Sigmoid colon (tissue), 7 donors: ENCODE measurements at places on chromosomes 1 and 21. TPM values are rescaled to one million over a fixed set of nuclear protein-coding genes. Genes with fewer than 3 reads are reported as not detected.

DNA sequence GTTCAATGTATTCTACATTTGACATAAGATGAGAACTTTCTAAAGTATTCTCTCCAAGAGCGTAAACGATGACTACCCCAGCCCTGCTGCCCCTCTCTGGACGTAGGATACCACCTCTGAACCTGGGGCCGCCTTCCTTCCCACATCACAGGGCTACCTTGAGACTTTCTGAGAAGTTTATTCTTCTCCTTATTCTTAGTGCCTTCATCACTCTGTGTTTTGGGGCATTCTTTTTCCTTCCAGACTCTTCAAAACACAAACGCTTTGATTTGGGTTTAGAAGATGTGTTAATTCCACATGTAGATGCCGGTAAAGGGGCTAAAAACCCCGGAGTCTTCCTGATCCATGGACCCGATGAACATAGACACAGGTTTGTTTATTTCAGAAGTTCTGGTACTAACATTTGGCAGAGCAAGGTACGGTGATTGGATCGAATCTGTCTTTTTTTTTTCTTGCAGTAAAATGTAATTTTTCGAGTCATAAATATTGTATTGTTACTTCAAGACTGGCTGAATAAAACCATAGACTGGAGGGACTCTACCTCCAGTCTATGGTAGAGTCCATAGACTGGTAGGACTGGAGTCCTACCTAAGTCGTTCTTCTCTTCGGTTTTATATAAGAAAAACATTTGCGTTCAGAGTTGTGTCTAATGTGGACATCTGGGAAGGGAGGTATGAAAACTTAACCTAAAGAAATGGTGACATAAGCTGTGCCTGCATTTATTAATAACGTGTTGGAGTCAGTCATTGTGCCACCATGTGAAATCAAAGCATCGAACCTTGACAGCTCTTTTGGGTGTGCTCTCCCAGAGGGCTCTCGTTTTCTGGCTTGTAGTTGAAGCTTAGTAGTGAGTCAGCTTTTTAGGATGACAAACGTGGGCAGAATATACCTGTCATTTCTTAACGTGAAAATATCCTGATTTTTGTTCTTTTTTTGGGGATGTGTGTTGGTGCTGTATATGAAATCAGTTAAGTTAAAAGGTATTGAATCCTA, 1.2 kb downstream of the MAN1A2 start:
- H3K36me3 ChIP-seq, result no peaks in the 10 kb centered on the region
- peak overlapping the region; percentile 88 for H3K4me3 ChIP-seq
- H3K4me1 ChIP-seq, result peaks cover 49% of the 10 kb centered on the region
- no peak for DNase-seq
- H3K27me3 ChIP-seq, result no peaks in the 10 kb centered on the region

DNA sequence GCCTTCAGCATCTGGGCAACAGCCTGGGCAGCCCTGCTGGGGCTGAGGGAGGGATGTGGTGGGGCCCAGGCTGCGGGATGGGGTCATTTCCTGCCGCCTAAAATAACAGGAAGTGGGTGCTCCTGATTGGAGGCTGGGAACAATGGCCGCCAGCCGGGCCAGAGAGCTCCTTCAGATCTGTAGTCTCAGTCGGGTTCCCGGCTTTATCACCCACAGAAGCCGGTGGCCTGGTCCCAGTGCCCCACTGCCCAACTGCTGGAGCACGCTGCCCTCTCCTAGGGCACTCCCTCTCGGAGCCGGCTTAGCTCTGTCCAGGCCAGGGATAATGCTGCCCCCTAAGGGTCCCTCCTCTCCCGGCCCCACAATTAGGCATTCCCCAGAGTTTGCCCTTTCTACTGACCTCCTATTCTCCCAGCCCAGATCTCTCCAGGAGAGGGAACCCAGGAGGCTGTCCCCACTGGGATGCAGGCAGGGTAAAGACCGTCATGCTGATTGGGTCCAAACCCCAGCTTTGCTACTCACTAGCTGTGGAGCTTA, 5.1 kb downstream of the MAP7D1 start:
- peak; percentile 87 for DNase-seq
- H3K27me3 ChIP-seq, result no peaks in the 10 kb centered on the region
- peak overlapping the region; percentile 98 for H3K27ac ChIP-seq
- peak overlapping the region; percentile 44 for H3K4me3 ChIP-seq

DNA sequence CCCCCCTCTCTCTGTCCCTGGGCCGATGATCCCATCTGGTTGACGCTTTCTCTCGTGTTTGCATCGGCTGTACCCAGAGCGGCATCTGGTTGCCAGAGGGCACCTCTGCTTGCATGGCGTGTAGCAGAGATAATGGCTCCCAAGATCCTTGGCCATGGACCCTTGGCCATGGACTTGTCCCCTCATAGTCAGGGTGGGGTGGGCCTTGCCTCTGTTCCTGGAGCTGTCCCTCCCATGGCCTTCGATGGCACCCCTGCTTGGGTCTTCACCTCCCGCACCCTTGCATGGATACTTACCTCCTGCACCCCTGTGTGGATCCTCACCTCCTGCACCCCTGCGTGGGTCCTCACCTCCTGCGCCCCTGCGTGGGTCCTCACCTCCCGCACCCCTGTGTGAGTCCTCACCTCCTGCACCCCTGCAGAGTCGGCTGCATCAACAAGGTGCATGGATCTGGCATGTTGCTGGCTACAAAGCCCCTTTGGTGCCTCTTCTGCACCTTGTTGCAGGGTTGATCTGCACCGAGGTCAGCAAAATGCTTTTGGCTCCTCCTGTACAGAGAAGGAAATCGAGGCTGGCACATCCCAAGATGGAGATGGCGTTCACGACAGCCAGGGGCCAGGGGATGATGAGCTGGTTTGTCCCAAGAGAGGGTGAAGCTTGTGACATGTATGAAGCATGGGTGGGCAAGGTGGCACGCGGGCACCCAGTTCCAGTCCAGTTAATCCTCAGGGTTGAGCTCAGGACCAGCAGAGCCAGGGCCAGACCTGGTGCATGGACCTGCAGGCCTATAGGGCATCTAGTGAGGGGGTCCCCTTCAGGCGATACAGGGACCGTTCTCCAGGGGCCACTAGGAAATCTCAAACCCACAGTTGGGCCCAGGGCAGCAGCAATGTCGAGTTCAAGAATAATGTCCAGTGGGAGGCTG, 46.1 kb upstream of the C1orf174 start:
- no peak overlapping the region for H3K4me3 ChIP-seq
- DNase-seq, result no peak
- H3K36me3 ChIP-seq, result no peaks in the 10 kb centered on the region
- H3K27me3 ChIP-seq, result peaks cover under 1% of the 10 kb centered on the region
- no peak overlapping the region for H3K27ac ChIP-seq

- no peaks in the 10 kb centered on the region for H3K36me3 ChIP-seq
- H3K4me1 ChIP-seq, result no peaks in the 10 kb centered on the region
- no peak for DNase-seq
- H3K27ac ChIP-seq, result no peak overlapping the region
- H3K27me3 ChIP-seq, result no peaks in the 10 kb centered on the region
Measured at GRCh38 chr1:219427989-219428388, 184.9 kb downstream of the ZC3H11B start.

DNA sequence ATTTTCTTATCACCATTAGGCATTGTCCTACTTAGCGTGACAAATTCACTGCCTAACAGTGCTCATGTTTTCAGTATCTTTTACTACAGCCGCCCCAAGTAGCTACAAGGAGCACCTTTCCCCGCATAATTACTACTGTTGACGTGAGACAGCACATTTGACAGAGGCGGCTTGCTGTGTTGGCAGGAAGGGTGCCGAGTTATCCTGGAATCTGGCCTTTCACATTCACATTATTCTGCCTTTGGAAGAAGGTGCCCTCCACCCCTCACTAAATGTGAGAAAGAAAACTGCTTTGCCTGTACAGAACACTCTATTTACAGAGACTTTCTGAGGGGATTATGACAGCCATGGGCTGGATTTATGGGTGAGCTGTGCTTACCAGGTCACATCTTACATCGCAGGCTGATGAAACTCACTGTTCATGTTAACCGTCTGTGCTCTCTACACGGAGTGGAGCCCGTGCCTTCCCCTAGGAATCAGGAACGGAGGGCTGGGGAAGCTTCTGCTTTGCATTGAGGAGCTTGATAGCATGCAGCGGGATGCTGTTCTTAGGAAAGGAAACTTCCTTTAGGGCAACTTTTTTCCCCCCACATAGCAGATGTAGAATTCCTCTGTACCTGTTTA, 148.0 kb upstream of the ZRANB2 start:
- no peaks in the 10 kb centered on the region for H3K36me3 ChIP-seq
- no peak overlapping the region for H3K27ac ChIP-seq
- H3K4me3 ChIP-seq, result no peak overlapping the region
- H3K27me3 ChIP-seq, result no peaks in the 10 kb centered on the region

DNA sequence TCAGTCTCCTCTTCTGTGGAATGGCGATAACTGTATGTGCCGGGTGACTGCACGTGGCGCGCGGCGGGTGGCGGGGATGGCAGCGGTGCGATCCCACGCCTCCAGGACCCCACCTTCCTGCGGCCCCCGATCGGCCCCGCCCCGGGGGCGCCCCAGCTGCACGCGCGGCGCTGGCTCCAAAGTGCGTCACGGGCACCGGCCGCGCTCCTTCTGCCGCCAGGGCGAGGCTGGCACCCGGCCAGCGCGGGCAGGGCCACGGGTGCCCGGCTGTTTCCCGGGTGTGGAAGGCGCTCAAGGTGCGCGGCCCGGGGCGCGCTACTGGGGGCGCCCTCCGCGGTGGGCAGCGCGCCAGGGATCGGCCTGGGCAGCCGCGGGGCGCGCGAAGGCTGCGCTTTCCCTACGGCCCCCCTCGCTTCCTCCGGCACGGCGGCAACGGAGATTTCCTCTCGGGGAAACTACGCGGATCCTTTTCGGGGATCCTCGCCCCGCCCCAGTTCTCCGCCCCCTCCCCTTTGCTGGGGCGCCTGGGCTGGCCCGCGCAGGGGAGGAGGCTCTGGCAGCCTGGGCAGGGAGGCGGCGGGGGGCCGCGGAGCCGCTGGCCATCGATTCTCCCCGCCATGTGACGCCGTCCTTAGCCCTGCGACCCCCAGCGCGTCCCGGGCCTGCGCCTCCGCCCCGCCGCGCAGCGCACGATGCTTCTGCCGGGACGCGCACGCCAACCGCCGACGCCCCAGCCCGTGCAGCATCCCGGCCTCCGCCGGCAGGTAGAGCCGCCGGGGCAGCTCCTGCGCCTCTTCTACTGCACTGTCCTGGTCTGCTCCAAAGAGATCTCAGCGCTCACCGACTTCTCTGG, at the start of gene EVA1C:
Gene EVA1C (plus strand): TSS at position 545 of the 853 bp plus-strand sequence. CDS start 148 bp downstream, at position 693.
- H3K4me1 ChIP-seq, result peaks cover 40% of the 10 kb centered on the region
- H3K4me3 ChIP-seq, result peak within 1 kb of the TSS; percentile 83
- no peaks in the 10 kb centered on the region for H3K27me3 ChIP-seq
- H3K36me3 ChIP-seq, result no peaks in the 10 kb centered on the region
- H3K27ac ChIP-seq, result peak within 1 kb of the TSS; percentile 98

GRCh38 chr1:6003568-6004411, 11.6 kb upstream of the NPHP4 start:
- H3K4me1 ChIP-seq, result no peaks in the 10 kb centered on the region
- no peak overlapping the region for H3K27ac ChIP-seq
- no peaks in the 10 kb centered on the region for H3K27me3 ChIP-seq
- peak; percentile 37 for DNase-seq

DNA sequence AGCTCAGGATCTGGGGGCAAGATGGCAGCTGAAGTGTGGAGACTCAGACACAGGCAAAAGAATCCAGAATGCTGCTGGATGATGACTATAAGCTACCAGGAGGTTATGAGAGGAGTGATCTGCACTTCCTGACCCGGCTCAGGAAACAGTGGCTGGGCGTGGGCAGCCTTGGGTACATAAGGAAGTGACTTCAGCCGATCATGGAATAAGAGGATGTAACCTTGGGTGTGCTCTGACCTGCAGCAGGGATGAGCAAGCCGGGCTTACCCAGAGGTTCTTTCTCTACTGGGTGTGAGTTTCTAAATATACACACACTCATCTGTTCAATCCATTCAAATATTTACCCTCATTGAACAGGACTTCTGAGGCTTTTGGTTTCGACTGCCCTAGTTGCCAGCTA, 62.7 kb downstream of the CD34 start:
- H3K4me3 ChIP-seq, result no peak overlapping the region
- H3K36me3 ChIP-seq, result no peaks in the 10 kb centered on the region
- H3K27ac ChIP-seq, result peak overlapping the region; percentile 38
- H3K4me1 ChIP-seq, result no peaks in the 10 kb centered on the region

DNA sequence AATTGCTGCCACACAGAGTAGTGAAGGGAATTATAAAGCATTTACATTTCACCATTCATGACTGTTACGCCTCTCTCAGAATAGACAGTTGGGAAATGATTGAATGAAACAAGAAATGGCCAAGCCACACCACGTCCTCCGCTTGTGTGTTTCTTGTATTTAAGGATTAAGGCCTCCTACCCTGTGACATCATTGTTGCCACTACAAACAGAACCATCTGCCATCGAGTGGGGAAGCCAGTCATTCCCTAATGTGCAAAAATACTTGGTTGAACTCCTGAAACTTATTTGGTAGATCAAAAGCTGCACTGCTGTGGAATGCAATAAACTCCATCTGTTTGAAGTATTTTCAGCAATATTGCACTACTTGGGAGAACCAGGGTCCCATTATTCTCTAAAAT, 99.0 kb upstream of the C1orf105 start:
- no peak for DNase-seq
- no peaks in the 10 kb centered on the region for H3K4me1 ChIP-seq
- peak overlapping the region; percentile 77 for H3K27ac ChIP-seq
- H3K36me3 ChIP-seq, result no peaks in the 10 kb centered on the region
- H3K27me3 ChIP-seq, result no peaks in the 10 kb centered on the region
- no peak overlapping the region for H3K4me3 ChIP-seq

GRCh38 chr1:60865166-60865565, 217.2 kb upstream of the NFIA start:
- H3K36me3 ChIP-seq, result no peaks in the 10 kb centered on the region
- H3K4me3 ChIP-seq, result no peak overlapping the region
- no peak overlapping the region for H3K27ac ChIP-seq
- no peak for DNase-seq

DNA sequence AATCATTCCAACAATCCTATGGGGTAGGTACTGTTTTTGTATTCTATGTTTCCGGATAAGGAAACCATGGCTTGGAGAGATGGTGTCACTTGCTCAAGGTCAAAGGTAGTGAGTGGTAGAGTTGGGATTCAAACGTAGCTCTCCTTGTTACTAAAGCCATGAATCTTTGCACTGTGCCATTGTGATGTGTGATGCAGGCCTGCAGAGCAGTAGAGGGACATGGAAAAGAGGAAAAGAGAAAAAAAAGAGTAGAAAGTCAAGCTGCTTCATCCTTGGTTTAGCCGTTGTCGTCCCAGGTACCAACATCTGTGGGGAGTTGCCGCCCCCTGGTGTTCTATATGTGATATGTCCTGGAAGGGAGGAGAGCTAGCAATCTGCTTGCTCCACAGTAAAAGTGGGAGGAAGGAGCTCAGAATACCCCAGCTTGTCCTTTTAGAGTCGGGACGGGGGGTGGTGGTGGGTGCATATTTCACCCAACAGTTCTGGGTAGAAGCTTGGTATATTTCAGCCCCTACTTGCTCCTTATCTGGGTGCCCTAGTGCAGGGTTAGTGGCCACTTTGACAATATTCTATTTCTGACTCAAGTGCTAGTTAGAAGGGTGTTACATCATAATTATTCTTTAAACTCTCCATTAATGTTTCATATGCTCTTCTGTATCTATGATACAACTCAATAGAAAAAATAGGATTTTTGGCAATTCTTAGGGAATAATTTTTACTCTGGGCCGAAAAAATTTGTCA, 98.4 kb downstream of the EBNA1BP2 start:
- no peak overlapping the region for H3K4me3 ChIP-seq
- no peaks in the 10 kb centered on the region for H3K27me3 ChIP-seq
- no peaks in the 10 kb centered on the region for H3K36me3 ChIP-seq
- no peak overlapping the region for H3K27ac ChIP-seq

Gene TBX15
- not detected for total RNA-seq

Gene RAVER2
- total RNA-seq, result 22.2 TPM

Gene CFAP141
- total RNA-seq, result not detected

Gene LRRC8C
- total RNA-seq, result 3.8 TPM

Gene OR2L2
- not detected for total RNA-seq

Gene SPRR2B
- not detected for total RNA-seq

Gene ALX3
- not detected for total RNA-seq

Gene LCA5L
- 3.1 TPM for total RNA-seq

Gene NUAK2
- total RNA-seq, result 0.66 TPM

Gene FCGR3A
- total RNA-seq, result 19.3 TPM

Gene RCAN1
- total RNA-seq, result 21.4 TPM
